Brain microvascular endothelial cell (primary cell): ENCODE measurements at places on chromosomes 13 and 19.

- no peak for DNase-seq
These were observed 75.7 kb downstream of the ZNF100 start for GRCh38 chr19:21691661-21692060.

- DNase-seq = no peak
These were observed 17.3 kb upstream of the ERCC1 start for GRCh38 chr19:45440873-45441654.

DNA sequence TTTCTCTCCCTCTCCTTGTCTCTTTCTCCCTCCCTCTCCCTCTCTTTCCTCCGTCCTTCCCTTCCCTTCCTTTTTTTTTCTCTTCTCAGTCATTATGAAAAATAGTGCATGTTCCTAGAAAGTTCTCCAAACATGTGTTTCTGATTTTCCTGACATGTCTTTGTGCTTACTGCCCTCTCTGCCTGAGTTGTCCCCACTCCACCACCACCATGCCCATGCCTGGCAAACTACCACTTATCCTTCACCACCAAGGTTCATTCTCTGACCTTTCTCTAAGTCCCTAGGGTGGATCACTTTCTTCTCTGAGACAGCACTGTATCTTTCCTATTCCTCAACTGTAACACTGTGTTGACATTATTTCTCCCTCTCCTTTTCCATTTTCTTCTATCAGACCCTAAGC is 98.2 kb downstream of the LACC1 start:
- DNase-seq = no peak

- no peak for DNase-seq
These were observed 495.7 kb downstream of the SLITRK1 start for GRCh38 chr13:83386609-83387008.

GRCh38 chr13:93727211-93728141 is 500.9 kb downstream of the GPC6 start:
- DNase-seq = peak; percentile 50

DNA sequence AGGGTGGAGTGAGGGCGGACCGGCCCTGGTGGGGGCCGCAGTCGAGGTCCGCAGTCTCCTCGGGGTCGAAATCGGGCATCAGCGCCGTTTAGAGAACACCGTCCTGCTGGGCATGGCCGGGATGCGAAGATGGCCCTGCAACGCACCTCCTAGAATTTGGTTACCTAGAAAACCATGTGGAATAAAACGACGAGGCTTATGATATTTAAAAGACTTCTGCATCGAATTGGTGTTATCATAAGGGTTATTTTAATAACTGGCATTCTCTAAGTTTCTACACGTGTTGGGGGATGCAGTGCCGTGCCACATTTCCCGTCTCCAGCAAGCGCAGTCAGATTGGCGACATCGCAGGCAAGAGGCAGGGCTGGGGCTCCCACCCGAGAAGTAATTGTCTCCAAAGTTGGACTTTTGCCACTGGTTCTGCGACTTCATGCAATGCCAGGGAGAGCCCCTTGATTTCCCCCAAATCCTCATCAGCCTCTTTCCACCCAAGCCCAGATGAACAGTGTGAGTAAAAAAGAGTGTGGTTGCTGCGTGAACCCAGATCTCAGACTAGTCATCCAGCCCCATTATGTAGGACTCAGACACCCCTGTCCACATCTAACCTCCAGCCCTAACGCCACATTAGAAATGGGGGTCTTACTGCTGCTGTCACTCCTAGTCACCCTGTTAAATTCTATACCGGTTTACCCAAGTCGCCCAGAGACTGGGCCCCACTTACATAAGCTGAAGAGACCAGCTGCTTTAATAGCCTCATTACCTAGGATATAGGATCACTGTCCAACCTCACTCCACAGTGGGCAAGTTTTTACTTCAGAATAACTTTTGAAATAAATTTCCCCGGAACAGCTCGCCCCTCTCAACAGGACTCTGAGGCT is 571 bp upstream of the DHRS12 start:
- no peak for DNase-seq

DNA sequence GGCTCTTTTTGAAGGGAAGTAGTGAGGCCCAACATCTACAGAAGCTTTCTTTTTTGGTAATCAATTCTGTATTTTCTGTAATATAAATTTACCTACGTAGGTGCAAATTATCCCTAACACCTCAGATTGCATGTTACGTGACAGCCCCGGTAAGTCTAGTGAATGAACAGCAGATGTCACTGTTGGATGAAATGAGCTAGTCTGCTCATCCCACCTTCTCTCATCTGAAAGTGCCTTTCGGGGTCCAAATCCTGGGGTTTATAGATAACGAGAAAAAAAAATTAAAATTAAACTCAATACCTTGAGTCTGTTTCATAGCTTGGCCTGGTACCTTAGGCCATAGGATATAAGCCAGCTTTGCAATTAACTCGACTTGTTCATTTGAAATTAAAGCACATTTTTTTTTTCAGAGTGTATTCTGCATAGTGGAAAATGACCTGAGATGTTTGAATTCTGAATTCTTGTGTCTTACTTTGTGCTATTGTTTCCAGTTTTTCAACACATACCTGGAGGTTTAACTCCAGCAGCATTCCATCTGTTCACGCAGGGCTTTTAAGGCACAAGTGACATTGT is 548.2 kb downstream of the GPC5 start:
- DNase-seq = no peak

DNA sequence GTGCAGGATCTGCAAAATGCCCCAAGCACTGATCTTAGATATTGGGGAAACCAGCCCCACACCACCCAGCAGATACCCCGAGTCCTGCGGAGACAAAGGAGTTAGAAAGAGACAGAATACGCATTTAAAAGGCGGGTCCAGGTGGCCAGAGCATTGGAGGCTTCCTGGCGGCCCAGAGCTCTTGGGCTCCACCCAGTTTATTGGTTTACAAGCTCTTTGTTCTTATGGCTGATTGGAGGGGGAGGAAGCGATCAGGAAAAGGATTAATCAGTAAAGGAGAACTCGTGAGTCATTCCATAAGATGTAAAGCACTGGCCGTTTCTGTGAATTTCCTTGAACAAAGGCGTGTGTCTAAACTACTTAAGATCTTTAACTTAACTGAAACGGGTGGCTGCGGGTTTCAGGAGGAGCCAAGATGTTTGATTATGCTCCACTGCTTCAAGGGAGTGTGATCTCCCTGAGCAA is 926 bp downstream of the ZNF587 start:
- DNase-seq = peak; percentile 23

DNA sequence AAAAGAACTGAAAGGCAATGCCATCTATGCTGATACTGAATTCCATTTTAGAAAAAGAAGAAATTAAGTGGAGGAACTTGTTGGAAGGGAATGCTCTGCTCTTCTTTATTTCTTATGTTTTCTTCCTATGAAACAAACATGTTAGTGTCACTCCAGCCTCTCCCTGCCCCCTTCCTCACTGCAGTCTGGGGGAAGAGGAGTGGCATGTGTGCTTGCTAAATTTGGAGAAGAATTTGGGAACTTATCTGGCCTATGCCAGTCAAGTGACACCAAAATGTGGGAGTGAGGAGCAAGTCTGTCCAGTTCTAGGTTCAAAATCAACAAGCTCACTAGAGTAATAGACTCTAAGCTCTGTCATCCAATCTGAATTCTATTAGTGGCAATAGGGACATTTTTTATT is 214.6 kb downstream of the RBM26 start:
- DNase-seq = no peak

GRCh38 chr19:3698974-3699740 is 1.1 kb downstream of the PIP5K1C start:
- DNase-seq = no peak

DNA sequence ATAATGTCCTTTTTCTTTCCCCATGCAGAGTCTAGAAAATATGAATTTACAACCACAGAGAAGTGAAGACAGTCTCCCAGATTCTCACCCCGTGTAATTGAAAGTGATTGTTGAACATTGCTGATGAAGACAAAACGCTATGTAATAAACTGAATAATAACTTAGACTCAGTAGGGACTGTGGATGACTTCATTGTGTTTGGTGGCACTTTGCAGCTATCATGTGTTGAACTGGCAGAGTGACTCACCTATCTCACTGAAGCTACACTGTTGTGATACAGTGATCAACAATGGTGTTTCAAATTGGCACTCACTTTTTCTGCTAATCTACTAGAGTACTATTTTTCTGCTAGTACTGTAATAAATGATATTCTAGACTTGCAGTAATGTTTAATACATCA is 261.3 kb downstream of the DACH1 start:
- DNase-seq = no peak

GRCh38 chr19:10339380-10339960 is at the start of gene ICAM3:
Gene ICAM3, minus strand, starts transcription at chr19:10339624. Its CDS starts 10 bp downstream, at chr19:10339614.
- DNase-seq = no peak

GRCh38 chr13:74930402-74931165 is 551.4 kb downstream of the TBC1D4 start:
- DNase-seq = peak; percentile 51

GRCh38 chr13:98144027-98144741 is 1.3 kb downstream of the FARP1 start:
- DNase-seq = no peak

GRCh38 chr19:49398001-49398615 is 10.1 kb downstream of the KASH5 start:
- no peak for DNase-seq

- no peak for DNase-seq
These were observed 43.3 kb upstream of the PEPD start for GRCh38 chr19:33564836-33565338.

- DNase-seq = no peak
These were observed 5.2 kb downstream of the AKT2 start for GRCh38 chr19:40279761-40280607.

GRCh38 chr13:80705371-80706163 is 364.6 kb upstream of the SPRY2 start:
- no peak for DNase-seq

DNA sequence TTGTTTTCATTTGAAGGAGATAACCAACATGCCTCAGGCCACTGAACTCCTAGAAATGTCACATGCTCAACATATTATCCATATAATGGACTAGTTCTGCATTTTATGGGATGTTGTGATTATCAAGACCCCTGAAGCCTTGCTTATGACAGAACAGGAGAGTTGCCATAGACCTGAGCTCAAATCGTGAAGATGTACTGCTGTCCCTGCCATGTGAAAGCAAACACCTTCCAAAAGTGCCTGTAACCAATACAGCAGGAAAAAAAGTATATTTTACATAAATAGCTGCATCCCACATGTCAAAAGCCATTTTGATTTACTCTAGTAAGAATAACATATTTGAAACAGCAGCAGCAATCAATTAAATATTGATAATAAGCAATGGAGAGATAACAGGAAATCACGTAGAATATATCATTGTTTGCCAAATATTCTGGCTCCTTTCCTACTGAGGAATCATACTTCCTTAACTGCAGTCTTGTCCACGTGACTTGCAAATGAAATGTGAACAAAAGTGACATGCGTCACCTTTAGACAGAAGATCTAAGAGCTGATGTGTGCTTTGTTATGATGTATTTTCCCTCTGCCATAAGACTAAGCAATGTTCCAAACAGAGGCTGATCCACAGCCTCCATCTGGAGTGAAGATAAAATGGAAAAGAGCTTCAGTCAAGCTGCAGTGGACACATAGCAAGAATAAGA is 33.5 kb downstream of the SLC25A30 start:
- DNase-seq = no peak

- no peak for DNase-seq
These were observed 25.0 kb downstream of the ELL start for GRCh38 chr19:18496980-18497256.

GRCh38 chr13:39281539-39282150 is 243.4 kb downstream of the NHLRC3 start:
- no peak for DNase-seq

DNA sequence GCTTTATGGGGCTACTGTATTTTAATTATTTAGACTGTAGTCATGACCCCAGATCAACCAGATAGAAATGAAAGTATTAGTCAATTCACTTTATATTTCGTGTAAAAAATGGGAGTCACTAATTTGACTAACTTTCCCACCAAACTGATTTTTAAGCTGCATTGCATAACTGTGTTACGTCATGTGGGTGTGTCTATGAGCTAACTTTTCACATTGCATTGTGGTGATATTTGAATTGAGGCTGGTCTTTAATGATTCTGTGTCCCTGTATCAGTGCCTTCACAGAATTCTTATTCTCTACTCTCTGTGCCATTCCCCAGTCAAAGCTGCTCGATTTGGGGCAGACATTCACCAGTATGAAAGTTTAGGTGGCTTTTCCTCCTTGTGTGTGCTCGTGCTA is 172.7 kb upstream of the MAB21L1 start:
- no peak for DNase-seq

DNA sequence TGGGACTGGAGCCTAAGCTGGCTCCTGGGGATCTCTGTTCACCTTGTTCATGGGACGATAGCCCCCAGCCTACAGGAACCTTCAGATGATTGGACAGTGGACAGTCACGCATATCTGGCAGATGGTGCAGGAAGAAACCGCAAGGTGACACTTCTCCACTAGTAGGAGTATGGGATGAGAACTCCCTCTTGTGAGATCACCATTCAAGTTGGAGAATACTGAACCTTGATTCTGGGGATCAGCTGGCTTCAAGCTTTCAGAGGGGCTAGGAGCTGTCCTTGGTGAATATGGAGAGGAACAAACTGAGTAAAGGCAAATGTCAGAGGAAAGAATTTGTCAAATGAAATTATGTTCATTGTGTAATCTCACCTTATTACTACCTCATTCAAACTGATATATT is 204.5 kb downstream of the PDS5B start:
- no peak for DNase-seq

GRCh38 chr19:11434703-11435056 is 241 bp downstream of the ODAD3 start:
- no peak for DNase-seq

DNA sequence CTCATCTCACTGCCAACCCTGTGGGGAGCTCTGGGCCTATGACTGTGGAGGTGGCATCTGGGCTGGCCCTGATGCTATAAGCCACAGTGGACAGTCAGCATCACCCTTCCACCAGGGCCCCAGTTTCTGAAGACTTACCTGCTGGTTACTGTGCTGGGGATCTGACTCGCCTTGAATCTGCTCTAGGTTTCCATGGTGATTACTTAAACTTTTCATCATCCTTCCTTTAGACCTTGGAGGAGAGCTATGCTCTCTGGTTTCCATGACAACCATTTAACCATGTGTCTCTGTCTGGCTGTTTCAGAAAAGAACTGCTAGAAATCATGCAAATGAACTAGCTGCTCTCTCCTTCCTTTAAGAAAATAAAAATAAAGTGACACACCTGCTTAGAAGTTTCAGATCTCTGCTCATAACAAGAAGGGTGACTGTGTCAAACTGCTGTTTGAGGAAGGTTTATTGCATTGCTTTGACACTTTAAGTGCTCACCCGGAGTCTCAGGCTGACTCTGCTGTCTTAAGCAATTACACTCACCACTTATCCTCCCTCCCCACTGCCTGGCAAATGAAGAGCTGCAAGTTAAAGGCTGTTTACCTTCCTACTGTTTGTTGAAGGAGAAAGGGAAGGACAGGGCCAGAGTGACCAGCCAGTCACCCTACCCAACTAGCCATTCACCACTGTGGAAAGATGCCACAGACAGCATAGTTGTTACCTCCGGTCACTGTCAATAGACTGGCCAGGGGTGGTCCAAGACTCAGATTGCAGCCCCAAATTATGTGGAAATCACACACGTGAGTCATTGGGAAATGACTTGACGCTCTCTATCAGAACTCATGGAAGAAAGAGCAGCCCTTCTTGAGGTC is 87.6 kb downstream of the HSPH1 start:
- peak; percentile 31 for DNase-seq

- DNase-seq = no peak
These were observed 208.3 kb upstream of the PCDH9 start for GRCh38 chr13:67438465-67438864.

- DNase-seq = no peak
These were observed 967.4 kb downstream of the EFNB2 start for GRCh38 chr13:105567951-105568525.

GRCh38 chr13:78576261-78576660 is 27.1 kb downstream of the POU4F1 start:
- DNase-seq = no peak
